ENCODE measurements at places on chromosomes 16 and 17. TPM values are rescaled to one million over a fixed set of nuclear protein-coding genes. Genes with fewer than 3 reads are reported as not detected.

Gene NR1D1
- 6.6 TPM for total RNA-seq

Gene MMP28
- total RNA-seq: 8.6 TPM

Gene PLCD3
- 123 TPM for total RNA-seq

DNA sequence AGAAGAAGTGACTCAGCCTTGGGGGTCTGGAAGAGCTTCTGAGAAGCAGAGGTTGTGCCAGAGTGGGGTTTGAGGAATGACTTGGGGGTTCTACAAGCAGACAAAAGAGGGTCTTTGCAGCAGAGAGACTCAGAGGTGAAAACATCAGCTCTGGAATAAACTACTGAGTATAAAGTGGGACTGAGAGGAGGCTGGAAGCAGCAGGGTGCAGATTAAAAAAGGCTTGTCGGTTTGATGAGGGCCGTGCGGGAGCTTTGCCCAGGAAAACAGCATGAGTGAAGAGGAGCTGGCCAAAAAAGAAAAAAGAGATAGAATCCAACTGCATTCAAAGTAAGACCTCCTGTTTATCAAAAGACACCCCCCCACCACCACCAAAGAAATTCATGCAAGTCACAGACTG lies 13.1 kb upstream of the ACE start:
- H3K4me1 ChIP-seq: peaks cover 7% of the 10 kb centered on the region
- H3K36me3 ChIP-seq: no peaks in the 10 kb centered on the region
- peaks cover 11% of the 10 kb centered on the region for H3K27me3 ChIP-seq
- no peak for DNase-seq
- no peak overlapping the region for H3K27ac ChIP-seq
- H3K4me3 ChIP-seq: no peak overlapping the region

- H3K36me3 ChIP-seq: peaks cover 2% of the 10 kb centered on the region
- H3K27ac ChIP-seq: no peak overlapping the region
- peak; percentile 53 for DNase-seq
- no peaks in the 10 kb centered on the region for H3K27me3 ChIP-seq
- no peak overlapping the region for H3K4me3 ChIP-seq
These were observed 64.8 kb downstream of the CMIP start for GRCh38 chr16:81509404-81509803.
